ENCODE measurements at places on chromosomes 1 and 21.

DNA sequence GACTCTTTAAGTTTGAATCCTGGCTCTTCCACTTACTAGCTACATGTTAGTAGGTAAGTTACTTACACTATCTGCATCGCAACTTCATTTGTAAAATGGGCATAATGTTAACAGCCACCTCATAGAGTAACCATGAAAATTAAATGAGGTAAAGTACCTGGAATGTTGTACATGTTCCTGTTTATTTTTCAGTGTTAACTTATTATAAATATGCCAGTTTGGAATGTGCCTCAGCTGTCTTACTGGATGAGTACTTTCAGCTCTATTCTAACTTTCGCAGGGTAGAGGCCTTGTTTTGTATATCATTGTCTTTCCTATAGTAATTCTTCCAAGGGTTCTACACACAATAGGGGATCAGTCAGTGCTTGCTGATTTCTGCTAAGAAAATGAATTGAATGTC lies 167.4 kb downstream of the DUSP10 start:
- DNase-seq = no peak

DNA sequence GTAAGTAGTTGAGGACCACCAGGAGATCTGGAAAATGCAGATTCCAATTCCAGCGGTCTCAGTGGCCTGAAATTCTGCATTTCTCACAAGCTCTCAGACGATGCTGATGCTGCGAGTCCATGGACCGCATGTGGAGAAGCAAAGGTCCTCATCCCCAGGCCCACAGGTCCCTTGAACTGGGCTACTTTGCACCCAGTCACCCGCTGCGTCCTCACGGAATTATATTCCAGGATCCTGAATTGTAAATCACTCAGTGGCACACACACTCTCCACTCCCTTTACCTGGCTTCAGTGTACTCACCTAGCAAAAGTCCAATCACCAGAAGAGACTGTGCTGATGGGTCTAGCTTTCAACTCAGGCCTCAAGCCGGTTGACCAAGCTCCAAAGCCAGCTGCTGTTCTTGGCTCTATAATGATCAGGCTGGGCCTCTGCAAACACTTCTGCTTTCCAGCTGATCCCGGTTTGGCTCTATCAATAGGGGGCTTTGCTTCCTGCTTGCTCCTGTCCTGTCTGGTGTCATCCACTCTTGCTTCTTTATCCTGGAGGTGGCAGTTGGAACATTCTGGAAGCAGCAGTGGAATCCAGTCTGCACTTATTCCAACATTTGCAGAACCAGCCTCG lies 904 bp upstream of the RPL22 start:
- DNase-seq = no peak

DNA sequence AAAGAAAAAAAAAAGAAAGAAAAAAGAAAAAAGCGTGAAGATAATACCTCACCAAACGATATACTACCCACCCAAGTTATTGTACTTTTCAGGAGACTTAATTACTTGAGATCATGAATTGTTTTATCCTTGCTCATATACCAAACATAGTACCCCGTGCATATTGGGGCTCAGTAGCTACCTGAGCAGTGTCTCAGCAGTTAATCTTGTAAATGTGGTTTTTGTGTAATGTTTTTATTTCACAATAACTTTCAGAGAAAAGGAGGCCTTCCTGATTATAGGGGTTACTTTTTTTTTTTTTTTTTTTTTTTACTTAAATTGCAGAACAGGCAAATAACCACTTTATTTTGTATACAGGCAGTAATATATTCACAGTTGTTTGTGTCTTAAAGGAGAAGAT lies 80.3 kb downstream of the OSBPL9 start:
- no peak for DNase-seq

DNA sequence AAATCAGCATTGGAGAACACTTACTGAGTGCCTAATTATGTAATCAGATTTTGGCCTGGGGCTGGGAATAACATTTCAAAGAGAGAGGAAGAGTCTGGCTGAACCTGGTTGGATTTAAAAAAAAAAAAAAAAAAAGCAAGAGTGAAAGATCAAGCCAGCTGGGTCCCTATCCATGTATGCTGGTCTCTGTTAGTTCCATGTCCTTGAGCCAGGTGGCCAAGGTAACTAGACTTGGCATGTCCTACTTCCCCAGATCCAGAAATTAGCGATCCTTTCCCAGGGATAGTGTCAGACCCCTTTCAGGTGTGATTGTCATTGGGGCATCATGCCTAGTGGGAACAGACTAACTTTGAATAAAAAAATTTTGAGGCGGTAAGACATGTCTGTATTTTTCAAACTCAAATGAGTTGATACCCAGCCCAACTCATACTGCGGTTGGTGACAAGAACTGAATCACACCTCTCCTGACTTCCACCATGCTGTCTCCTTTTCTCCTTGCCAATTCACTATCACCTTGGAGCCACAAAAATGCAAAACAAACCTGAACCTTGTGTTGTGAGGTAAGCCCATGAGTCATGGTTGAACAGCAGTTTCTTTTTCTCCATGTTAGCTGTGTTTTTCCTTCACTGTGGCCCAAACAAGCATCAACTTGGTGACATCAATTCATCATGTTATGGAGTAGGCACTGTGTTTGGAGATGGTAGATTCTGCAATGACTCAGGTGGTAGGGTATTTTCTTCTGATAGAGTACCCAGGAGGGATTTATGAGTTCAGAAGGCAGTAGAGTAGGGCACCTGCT lies 24.5 kb upstream of the PPP2R5A start:
- DNase-seq = no peak

DNA sequence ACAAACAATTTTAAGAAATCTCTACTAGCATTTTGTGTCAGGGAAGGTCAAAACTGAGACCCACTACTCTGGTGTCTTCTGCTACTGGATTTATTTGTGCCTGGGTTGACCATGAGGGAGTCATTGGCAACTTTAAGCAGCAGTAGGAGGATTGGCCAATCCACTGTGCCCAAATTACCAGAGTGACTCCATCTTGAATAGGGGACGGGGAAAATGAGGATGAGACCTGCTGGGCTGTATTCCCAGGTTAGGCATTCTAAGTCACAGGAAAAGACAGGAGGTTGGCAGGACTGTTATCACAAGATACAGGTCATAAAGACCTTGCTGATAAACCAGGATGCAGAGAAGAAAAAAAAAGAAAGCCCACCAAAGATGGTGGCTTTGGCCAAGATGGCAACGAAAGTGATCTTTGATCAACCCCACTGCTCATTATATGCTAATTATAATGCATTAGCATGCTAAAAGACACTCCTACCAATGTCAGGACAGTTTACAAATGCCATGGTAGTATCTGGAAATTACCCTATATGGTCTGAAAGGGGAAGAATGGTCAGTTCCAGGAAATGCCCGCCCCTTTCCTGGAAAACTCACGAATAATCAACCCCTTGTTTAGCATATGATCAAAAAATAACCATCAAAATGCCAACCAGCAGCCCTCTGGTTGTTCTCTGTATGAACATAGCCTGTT lies 200.9 kb downstream of the LTN1 start:
- no peak for DNase-seq

- no peak for DNase-seq
Measured at GRCh38 chr21:35705888-35706287, 354.4 kb downstream of the SETD4 start.

GRCh38 chr1:11447903-11448302 lies 31.1 kb upstream of the DISP3 start:
- no peak for DNase-seq

- no peak for DNase-seq
Measured at GRCh38 chr1:58397187-58397820, 149.2 kb downstream of the OMA1 start.

DNA sequence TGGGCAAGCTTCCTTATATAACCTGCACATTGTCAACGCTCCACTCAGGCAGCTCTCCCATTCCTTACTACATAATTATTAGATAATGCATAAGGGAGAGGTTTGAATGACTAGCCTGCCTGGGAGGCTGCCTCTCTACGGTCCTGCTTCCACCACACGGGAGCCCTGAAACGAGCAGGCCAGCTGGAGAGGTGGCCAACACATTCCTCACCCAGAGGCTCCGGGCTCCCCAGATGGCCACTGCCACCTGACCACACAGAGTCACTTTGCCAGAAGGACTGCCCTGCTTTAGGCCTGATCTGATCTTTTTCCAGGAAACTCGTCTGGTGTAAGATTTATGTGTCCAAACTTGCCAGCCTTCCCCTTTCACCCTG lies 27.9 kb downstream of the HIVEP3 start:
- DNase-seq = no peak

DNA sequence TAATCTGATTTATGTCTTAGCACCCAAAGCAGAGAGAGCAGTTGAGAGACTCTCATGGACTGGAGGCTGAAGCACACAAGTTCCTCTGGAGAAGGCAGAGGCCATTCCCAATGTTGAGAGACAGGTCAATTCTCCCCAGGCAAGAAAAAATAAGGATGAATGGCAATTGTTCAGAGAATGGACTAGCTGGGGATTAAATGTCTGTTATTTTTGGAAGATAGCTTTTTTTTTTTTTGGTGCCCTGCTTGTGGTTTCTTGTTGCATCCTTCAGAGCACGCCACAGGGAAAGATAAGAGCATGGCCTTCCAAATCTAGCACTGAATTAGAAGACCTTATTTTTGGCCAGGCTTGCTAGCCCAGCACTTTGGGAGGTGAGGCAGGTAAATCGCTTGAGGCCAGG lies 65.6 kb upstream of the ERRFI1 start:
- no peak for DNase-seq

DNA sequence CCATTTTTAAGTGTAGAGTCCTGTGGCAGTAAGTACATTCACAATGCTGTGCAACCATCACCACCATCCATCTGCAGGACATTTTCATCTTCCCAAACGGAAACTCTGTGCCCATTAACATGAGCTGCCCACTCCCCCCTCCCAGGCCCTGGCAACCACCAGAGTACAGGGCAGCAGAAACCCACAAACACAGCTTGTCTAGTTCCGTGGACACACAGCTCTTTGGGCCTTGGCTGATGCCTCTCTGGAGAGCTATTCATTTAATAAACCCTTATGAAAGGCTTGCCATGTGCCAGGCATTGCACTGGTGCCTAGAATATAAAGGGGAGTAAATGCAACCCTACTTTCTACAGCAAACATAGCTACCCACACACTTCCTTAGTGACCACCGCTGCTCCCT lies 28.0 kb downstream of the STUM start:
- no peak for DNase-seq

DNA sequence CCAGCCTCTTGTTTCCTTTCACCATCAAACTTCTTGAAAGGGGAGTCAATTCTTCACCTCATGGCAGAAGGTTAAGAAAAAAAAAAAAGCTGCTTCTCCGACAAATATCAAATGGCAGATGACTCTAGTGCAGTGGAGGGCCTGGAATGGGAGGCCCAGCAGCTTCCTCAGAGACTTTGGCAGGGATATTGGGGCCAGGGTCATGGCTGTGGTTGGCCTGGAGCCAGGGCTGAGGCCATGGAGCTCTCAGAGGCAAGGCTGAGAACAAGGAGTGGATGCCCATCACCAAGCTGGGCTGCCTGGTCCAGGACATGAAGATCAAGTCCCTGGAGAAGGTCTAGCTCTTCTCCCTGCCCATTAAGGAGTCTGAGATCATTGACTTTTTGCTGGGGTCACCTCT lies 18.7 kb downstream of the MTF1 start:
- DNase-seq = no peak

DNA sequence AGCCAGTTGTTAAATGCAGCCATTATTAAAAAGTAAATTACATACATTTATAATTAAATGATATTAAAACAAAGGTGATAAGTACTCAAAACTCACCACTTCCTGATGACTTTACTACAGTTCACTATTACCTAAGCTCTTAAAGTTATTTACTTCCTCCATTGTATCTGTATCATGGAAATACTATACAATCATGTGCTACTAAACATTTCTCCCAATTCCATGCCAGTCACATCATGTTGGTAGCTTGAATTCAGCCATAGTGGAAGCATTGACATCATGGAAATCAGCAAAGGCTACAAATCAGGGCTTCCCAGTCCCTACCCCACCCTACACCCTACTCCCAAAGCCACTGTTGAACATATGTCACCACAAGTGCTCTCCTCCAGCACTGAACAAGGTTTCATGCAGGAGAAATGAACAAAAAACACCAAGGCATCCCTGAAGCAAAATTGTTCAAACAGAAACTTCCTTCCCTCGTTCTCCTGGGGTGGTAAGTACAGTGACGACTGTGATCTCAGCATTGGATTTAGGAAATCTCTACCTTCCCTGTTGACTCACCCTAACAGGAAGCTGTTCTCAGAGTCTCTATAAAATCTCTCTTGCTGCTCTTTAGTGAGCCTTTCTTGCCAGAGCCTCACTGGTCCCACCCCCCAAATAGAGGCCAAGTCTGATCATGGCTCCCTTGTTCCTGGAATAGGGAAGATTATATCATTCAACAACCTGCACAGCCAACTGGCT lies 12.7 kb downstream of the VSIG8 start:
- no peak for DNase-seq

DNA sequence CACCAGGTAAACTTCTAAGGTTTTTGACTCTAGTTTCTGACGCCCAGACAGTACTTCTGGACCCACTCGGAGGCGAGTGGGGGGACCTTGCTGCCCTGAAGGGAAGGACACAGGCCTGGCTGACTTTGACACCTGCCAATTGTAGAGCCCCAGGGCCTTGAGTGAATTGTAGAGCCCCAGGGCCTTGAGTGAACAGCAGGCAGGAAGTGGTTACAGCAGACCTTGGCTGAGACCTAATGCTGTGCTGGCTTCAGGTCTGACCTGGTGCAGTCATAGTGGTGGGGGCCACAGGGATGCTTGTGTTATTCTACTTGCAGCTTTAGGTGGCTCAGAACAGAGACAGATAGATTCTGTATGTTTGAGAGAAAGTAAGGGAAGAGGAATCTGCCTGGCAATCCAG lies 344.3 kb downstream of the DUSP10 start:
- no peak for DNase-seq

DNA sequence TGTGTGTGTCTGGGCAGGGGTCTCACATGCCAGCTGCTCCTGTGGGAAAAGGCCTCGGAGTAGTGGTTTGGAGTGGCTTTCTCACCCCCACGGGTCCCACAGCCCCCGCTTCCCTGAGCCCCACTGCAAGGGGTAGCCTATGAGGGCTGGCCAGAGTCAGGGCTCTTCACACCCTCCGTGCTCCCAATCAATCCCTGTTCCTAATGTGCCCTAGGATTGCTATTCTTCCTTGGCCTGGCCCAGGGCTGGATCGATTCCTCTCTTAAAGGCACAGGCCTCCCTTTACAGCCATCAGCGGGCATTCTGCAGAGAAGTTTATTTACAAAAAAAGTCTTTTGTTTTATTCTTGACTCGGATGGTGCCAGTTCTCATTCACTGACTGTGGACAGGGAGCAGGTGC lies 19.3 kb upstream of the ACTL8 start:
- DNase-seq = no peak

DNA sequence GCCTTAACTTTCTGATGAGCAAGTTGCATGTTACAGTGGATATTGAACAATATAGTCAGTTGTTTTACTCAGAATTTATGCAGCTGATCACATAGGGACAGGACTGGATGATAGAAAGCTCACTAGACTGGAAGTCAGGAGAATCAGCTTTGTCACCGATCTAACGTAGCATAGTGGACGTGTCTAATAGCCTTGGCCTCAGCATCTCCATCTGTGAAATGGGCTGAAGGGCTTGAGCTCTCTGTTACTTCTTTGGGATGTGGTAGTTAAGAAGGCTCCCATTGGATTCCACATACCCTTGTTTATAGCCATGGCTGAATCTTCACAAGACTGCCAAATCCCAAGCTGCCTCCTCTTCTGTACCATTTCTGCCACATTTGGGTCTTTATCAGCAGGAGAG lies 190.6 kb downstream of the GRIK1 start:
- DNase-seq = no peak

GRCh38 chr1:207355060-207355459 lies 33.6 kb downstream of the CD55 start:
- no peak for DNase-seq

- no peak for DNase-seq
Measured at GRCh38 chr1:173280899-173281660, 73.9 kb upstream of the TNFSF4 start.

Measured in NCI-H526 treated with DMSO at 0.1 percent for 48 hours (cell line).